ENCODE measurements at places on chromosomes 5 and 9.

DNA sequence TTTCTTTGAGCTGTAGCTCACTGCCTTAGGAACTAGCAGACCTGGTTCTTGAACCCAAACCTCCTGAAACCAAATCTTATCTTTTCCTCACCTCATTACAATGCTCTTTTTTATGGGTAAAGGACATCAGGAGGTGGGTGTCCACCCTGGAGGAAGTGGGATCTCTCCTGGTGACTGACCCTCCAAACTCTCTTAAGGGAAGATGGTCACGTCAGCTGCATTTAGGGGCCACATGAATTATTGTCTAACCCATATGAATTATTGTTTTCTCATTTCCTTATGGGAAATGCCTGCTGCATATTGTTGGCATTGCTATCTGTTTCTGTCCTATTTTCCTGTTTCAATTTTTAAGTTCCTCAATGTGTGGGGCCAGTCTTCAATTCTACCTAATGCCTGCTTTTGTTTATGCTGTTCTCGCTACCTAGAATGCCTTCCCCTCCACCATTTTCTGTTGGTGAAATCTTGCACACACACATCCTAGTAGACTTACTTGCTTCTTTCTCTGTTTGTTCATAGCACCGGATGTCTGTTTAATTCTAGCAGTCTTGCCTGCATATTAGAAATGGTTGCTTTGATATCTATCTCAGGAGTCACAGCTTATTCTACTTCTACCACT is 22.0 kb upstream of the SPINK1 start:
- DNase-seq = no peak

DNA sequence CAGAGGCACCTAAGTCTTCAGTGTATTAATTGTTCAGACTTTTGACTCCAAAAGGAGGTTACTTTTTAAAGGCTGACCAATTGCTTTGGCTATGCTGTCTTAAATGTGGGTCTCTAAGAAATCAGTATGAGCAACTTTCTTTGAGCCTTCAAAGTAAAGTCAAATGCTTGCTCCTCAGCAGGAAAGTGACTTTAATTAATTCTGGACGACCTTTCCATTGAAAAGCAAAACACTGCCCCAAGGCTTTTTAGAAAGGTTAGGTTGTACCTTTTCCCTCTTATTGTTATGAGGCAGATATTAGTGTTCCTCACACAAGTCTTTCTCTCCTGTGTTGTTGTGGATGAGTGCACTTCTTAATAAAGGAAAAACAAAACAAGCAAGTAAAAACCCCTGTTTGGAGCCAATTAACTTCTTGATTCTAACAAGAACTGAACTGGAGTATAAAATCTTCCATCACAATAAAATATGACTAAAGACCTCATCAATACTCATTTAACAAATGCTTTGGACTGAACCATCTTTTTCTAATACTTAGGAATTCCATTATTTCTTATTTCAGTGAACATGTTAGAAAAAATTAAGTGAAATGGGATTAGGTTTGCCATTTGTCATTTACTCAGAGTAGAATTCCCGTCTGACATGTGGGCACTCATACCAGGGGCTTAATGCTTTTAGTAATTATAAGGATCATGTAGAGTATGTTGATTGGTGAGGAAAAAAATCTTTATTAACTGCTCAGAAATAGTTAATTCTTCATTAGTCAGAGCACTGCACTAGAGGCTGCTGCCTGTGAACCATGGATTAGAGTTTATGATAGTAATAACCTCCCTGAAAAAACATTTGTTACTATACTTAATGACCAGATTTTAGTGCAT is 159.1 kb upstream of the ZNF608 start:
- no peak for DNase-seq

GRCh38 chr5:22614486-22615094 is 238.6 kb downstream of the CDH12 start:
- DNase-seq = no peak

- DNase-seq = peak; percentile 11
Observed at GRCh38 chr5:180605554-180606214, 14.4 kb upstream of the SCGB3A1 start.

GRCh38 chr5:73450672-73451223 is 2.2 kb upstream of the FOXD1 start:
- no peak for DNase-seq

DNA sequence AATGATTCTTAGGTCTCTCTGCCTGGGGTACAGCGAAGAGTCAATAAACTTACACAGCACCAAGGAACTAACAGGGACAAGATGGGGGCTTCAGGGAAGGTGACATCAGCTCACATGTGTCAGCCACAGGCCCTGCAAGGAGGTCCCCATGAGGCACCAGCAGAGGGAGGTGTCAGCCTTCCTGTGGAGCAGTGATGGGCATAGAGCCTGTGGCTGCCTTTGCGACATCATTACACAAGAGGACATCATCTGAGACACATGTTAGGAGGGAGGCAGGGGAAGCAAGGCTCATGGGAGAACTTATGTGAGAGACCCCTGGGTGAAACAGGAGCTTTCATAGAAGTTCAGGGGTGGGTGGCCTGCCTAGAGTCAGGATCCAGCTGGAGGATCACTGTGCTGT is 389.6 kb downstream of the SEMA5A start:
- DNase-seq = no peak

DNA sequence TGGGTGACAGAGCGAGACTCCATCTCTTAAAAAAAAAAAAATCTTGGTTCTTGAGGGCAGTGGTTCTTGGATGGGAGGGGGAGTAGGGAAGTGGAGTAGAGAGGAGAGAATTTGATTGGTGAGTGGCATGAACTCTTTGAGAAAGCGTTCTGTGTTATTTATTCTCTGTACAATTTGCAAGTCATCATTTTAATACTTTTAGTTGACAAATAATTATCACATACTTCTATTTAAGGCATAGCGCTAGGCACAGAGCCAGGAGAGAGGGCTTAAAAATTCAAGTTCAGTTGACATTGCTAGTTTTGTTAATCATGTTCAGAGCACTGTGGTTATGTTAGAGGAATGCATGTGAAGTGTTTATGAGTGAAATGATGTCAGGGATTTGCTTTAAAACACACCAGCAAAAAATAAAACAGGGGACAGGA is 24.6 kb downstream of the HSDL2 start:
- no peak for DNase-seq

DNA sequence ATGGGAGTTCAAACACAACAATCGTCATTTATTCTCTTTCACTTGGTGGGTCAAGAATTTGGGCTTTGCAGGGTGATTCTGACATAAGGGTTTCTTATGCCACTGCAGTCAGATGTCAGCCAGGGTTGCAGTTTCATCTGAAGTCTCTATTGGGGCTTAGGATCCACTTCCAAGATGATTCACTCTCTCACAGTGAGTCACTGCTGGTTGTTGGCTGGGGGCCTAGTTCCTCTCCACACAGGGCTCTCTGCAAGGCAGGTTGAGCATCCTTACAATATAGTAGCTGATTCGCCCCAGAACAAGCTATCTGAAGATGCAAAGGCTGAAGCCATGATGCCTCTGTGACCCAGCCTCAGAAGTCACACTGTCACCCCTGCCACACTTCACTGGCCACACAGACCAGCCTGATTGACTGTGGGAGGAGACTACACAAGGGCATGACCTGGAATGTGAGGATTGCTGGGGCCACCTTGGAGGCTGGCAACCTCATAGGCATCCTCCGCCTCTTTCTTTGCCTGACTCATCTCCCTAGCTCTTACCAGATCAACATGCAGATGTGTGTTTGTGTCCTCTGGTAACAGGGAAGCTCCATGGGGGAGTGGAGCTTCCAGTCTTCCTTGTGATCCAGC is 4.5 kb upstream of the CARD19 start:
- DNase-seq = no peak

DNA sequence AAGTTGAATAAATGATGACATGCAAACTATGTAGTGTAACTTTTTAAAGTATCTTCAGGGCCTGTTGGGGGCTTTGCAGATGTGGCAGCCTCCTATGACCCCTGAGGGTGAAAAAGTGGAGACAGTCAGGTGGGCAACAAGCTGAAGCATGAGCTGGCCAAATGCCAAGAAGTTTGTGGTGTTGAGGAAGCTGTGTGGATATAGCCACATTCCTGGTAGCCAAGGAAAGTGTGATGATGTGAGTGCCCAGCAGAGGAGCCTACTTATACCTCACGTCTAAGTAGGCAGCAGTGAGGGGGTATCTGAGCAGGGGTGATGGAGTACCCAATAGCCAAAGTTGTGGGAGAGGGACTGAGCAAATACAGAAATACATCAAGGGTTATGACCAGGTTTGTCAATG is 621.2 kb upstream of the CDH6 start:
- DNase-seq = no peak

DNA sequence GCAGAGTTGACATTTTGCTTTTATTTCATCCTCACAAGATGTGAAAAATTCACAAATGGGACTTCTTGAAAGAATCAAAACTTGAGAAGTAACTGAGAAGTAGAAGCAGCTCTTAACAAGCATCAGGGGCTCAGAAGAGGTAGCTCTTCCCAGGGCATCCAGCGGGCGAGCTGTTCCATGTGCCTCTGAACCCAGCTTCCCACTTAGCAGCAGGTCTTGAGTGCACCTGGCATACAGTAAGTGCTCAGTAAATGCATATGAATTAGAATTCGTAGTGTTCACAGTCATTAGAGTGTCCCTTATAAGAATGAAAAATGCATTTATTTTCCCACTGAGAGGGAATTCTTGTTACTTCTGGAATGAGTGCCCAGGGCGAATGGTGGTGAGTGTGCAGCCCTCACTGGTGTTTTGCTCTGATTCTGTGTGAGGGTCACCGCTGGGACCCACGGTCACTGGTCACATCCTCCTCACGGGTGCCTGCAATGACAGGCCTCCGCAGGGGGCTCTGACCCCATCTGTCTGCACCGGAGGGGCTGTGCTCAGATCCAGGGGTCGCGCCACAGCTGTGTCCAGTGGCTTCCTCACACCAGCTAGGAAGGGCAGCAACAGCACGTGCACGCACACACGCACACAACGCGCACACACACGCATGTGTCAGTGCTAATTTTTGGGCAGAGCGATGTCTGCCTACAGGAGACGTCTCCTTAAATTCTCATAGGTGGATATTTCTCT is 26.9 kb downstream of the EXOC3 start:
- DNase-seq = no peak

DNA sequence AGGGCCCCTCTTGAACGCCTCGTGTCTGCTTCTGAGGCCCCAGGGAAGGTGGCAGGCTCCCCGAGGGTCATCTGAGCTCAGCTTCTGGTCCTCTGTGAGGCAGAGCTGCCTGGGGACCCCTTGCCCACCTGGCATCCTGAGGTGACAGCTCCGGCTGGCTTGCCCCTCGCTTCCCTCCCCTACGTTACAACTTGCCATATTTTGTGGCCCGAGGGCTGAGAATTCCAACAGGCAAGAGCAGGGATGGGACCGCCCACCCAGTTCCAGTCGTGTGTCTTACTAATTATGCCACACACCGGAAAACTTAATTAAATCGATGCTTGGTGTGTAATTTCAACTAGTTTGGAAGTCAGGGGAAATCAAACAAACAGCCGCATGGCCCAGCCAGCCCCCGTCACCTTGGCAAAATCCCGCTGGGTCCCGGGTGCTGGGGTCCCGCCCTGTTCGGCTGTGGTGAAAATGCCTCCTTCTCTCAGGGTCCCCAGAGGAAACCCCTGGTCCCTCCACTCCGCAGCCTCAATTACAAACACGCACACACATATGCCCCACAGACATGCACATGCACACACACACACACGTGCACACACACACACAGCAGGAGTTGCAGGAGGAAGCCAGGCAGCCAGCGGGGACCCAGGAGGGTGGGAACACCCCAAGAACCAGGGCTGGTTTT is 221.0 kb upstream of the IER5L start:
- no peak for DNase-seq

GRCh38 chr5:135053278-135053677 is 19.2 kb upstream of the PITX1 start:
- DNase-seq = no peak

DNA sequence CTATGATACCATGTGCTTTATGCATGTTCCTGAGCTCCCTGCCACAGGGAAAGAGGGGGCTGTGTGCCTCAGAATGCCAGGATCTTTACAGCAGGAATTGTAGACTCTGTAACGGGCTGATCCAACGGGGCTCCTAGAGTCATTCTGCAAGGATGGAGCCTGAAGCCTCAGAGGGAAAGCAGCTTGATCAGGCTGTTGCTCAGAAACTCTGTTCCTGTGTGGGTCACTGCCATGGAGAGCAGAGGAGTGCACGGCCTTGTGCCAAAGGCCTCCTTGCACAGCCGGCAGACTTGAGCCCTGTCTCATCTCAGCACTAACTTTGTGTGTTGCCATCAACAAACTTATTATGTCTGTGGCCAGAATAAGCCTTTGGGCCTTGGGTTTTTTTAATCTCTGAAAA is 51.8 kb downstream of the AMBP start:
- no peak for DNase-seq

- no peak for DNase-seq
Observed at GRCh38 chr5:126723643-126724042, 53.3 kb upstream of the LMNB1 start.

DNA sequence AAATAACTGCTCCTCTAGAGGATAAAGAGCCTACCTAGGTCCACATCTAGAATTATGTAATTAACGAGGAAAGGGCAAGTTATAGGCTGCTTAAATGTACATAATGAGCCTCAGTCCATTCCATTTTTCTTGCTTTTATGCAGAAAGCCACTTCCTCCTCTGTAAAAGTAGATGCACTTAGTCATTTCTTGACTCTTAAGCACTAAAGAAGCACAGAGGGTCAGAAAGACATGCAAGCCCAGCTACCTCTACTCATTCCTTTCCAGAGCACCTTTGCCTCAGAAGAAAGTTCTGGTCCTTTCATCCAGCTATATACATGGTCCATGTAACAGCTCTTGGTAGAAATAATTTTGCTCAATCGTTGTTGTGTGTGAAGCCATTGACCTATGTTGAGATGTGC is 308.0 kb upstream of the NREP start:
- no peak for DNase-seq

GRCh38 chr9:107935931-107936330 is 446.4 kb upstream of the KLF4 start:
- no peak for DNase-seq

GRCh38 chr9:111144741-111145140 is 106.5 kb upstream of the LPAR1 start:
- no peak for DNase-seq

- DNase-seq = no peak
Observed at GRCh38 chr5:57082441-57083067, 91.3 kb upstream of the GPBP1 start.

DNA sequence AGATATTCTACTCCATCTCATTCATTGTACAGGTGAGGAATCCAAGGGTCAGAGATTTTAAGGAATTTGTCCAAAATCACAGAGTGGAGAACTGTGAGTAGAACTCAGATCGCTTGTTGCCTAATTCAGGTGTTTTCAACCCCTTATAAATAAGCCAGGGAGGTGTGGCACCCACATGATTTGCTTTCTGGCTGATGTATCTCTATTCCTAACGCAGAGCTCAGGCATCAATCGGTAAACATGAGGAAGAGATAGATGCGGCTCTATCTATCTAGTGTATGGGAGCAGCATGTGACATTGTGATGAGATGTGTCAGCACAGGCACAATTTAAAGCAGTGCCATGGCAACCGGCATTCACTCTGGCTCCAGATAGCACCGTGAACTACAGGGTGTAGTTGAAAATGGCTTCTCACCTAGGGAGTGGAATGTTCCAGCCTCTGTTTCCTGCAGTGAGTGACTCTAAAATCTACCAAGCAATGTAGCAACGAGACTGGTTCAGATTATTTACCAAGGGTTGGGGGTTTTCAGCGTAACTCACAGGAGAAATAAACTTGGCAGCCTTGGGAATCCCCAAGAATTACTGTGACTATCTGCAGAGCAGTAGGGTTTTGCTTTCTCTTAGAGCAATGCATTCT is 53.4 kb upstream of the SUB1 start:
- no peak for DNase-seq
